Effector memory CD4-positive, alpha-beta T cell (primary cell): ENCODE measurements at places on chromosomes 5 and 9.

- DNase-seq, result no peak
- H3K27me3 ChIP-seq, result no peaks in the 10 kb centered on the region
- no peaks in the 10 kb centered on the region for H3K4me1 ChIP-seq
- H3K36me3 ChIP-seq, result no peaks in the 10 kb centered on the region
- H3K4me3 ChIP-seq, result no peak overlapping the region
Observed at GRCh38 chr5:25744908-25745307, 1100.1 kb upstream of the CDH10 start.

GRCh38 chr5:146410272-146410671, 36.9 kb upstream of the TCERG1 start:
- H3K4me3 ChIP-seq, result no peak overlapping the region
- no peak overlapping the region for H3K27ac ChIP-seq
- H3K36me3 ChIP-seq, result no peaks in the 10 kb centered on the region
- no peaks in the 10 kb centered on the region for H3K27me3 ChIP-seq

- H3K27me3 ChIP-seq, result no peaks in the 10 kb centered on the region
- DNase-seq, result no peak
- H3K4me3 ChIP-seq, result no peak overlapping the region
- no peaks in the 10 kb centered on the region for H3K36me3 ChIP-seq
Observed at GRCh38 chr5:112279082-112279481, 140.0 kb downstream of the EPB41L4A start.

DNA sequence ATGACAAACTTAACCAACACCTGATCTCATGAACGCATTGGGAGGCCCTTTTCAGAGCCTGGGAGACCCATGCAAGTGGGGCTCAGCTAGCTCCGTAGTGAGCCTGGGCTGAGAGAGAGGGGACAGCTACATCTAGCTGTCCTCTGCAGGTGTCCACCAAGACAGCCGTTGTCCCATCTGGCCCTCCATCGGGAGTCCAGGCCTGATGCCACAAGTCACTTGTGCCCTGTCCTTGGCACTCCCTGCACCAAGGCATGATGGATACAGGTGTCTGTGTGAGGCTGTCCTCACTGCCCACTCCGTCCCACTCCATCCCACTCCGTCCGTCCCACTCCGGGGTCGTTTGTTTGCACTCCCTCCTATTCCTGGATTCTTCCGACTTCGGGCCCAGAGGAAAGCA, 2.5 kb upstream of the EDF1 start:
- no peak overlapping the region for H3K4me3 ChIP-seq
- no peak for DNase-seq
- H3K36me3 ChIP-seq, result peaks cover under 1% of the 10 kb centered on the region
- no peaks in the 10 kb centered on the region for H3K27me3 ChIP-seq

- H3K4me3 ChIP-seq, result no peak overlapping the region
- H3K27me3 ChIP-seq, result no peaks in the 10 kb centered on the region
- no peaks in the 10 kb centered on the region for H3K36me3 ChIP-seq
- H3K4me1 ChIP-seq, result no peaks in the 10 kb centered on the region
- DNase-seq, result no peak
Observed at GRCh38 chr5:89613222-89613956, 730.4 kb upstream of the MEF2C start.

- no peak overlapping the region for H3K27ac ChIP-seq
- no peak overlapping the region for H3K4me3 ChIP-seq
- no peaks in the 10 kb centered on the region for H3K27me3 ChIP-seq
- H3K4me1 ChIP-seq, result no peaks in the 10 kb centered on the region
- no peak for DNase-seq
- no peaks in the 10 kb centered on the region for H3K36me3 ChIP-seq
Observed at GRCh38 chr9:91126761-91127445, 234.8 kb downstream of the AUH start.

DNA sequence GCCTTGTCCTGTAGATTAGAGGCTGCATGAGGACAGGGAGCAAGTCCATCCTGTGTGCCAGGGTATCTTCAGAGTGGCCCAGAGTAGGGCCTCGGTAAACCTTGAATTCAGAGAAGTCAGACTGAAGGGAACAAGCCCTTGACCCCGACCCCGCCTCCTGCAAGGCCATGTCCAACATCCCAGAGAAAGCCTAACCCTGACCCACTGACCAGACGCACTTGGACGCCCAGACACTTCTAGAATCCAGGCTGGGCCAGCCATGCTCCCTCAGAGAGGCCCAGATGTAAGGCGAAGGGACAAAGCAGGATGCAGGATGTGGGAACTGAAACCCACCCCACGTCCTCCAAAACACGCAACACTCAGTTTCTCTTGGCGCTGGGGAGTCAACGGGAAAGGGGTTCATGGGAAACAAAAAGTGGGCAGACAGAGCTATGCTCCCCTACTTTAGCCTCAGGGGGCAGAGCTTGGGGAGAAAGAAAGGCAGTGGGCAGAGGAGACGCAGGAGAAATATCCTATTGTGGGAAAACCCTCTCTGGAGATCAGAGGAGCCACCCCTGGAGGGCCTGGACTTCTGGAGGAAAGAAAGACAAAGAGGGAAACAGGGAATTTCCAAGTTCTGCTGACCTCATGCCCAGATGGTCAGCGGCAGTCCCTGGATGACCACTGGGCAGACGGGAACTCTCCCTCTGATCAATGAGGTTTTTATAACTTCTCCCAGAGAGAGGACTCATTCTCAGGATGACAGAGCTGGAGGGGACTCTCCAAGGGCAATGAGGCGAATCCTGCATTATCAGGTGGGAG, 13.0 kb downstream of the TNIP1 start:
- DNase-seq, result no peak
- no peak overlapping the region for H3K27ac ChIP-seq
- peaks cover 33% of the 10 kb centered on the region for H3K4me1 ChIP-seq
- H3K4me3 ChIP-seq, result no peak overlapping the region
- peaks cover 62% of the 10 kb centered on the region for H3K36me3 ChIP-seq

DNA sequence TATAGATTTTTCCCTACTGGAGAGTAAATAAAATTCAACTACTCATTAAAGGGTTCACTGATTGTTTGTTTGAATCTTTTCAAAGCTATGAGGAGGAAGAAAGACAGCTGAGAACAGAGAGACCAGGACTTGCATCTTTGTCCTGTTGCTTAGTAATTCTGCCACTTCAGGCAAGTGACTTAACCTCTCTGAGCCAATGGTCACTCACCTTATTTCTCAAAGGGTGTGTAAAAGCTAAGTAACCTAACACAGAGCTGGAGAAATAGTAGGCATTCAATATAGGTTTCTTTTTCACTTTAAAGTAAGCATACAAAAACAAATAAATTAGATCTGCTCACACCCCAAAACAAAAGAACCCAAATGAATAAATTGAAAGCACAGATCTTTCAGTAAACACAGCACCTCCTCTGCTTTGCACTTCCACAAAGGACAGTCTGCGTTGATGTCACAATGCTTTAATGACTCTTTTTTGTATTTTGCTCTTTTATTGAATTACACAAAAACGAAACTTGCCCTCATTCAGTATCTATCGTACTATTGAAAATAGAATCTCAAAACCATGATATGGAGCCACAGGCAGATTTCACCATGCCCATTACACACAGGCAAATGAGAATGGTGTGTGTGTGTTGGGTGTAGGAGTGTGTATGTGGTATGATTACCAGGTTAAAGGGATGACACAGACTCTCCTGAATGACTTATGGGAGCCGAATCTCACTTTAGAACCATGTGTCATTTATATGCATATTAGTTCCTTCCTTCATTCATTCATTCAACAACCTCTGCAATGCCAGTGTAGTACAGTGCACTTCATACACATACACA, 166.0 kb downstream of the EBF1 start:
- no peaks in the 10 kb centered on the region for H3K27me3 ChIP-seq
- no peak overlapping the region for H3K27ac ChIP-seq
- no peaks in the 10 kb centered on the region for H3K36me3 ChIP-seq
